Prostate gland (tissue), 2 donors: ENCODE measurements at places on chromosomes 13 and 19. TPM values are rescaled to one million over a fixed set of nuclear protein-coding genes. Genes with fewer than 3 reads are reported as not detected.
A peak's percentile ranks its signal among the peaks of the same experiment; 100 is the strongest.

SLC15A1 gene
- total RNA-seq: 0.34 TPM

DCLK1 gene
- total RNA-seq: 3.9 TPM

SNRPA gene
- 92.2 TPM for total RNA-seq

ATCAY gene
- total RNA-seq: 3.9 TPM

GAPDHS gene
- not detected for total RNA-seq

SH2D3A gene
- 45.1 TPM for total RNA-seq

ZNF730 gene
- 0.55 TPM for total RNA-seq

MRPL4 gene
- 75.6 TPM for total RNA-seq

DAND5 gene
- 1.8 TPM for total RNA-seq

GRCh38 chr19:35673121-35673804, 6.9 kb downstream of the UPK1A start:
- no peaks in the 10 kb centered on the region for H3K4me1 ChIP-seq
- no peak overlapping the region for H3K4me3 ChIP-seq
- no peaks in the 10 kb centered on the region for H3K27me3 ChIP-seq
- H3K36me3 ChIP-seq: no peaks in the 10 kb centered on the region
- no peak overlapping the region for H3K27ac ChIP-seq

DNA sequence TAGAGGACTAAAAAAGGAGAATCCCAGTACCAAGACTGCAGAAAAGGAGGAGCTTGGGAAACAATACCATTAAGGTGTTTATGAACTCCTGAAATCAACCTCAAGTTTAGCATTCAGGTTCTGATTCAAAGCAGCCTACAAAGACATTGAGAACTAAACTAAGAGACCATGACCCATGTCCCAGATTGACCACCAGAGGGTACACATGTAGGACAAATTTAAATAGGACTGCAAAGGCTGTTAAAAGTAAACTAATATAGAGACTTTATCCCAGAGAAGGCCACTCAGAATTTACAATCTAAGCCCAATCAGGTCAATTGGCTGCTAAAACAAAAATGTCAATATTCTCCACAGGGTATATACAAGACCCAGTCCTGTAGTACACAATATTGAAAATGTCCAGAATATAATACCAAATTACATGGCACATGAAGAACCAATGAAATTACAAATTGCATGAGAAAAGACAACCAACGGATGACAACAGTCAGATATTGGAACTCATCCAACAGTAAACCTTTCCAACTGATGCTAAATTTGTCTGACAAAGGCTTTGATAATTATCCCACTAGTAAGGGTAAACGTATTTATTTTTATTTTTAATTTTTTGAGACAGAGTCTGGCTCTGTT, 682.4 kb downstream of the UQCRFS1 start:
- H3K27ac ChIP-seq: no peak overlapping the region
- no peak for DNase-seq
- H3K4me3 ChIP-seq: no peak overlapping the region
- H3K27me3 ChIP-seq: no peaks in the 10 kb centered on the region

- DNase-seq: no peak
- no peaks in the 10 kb centered on the region for H3K36me3 ChIP-seq
- H3K4me3 ChIP-seq: no peak overlapping the region
- H3K27me3 ChIP-seq: no peaks in the 10 kb centered on the region
These were observed 237.5 kb downstream of the COG6 start for GRCh38 chr13:39892721-39893685.

DNA sequence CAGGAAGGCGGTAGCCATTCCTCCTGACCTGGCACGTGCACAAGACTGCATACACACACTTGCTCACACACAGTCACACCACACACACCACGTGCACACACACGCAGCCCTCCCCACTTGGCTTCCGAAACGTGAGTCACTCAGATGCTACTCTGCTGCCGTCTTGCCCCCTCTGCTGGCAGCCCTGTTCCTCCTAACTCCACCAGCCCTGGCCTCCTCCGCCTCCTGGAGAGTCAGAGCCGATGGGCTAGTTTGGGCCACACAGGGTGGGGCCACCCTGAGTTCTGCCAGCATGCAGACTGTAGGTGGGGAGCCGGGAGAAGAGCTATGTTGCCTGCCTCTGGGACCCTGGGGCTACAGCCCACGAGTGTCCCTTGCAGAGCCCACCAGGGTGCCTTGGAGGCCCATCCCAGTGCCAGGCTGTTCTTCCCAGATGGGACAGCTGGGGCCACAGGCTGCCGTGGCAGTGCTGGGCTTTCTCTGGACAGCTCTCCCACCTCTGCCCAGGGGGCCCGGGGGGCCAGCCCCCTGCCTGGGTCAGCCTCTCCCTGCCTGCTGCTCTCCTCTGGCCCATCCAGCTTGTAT, 12.1 kb downstream of the PIN1 start:
- peak; percentile 50 for DNase-seq
- no peaks in the 10 kb centered on the region for H3K4me1 ChIP-seq
- peaks cover 4% of the 10 kb centered on the region for H3K36me3 ChIP-seq
- no peaks in the 10 kb centered on the region for H3K27me3 ChIP-seq
- H3K27ac ChIP-seq: no peak overlapping the region

DNA sequence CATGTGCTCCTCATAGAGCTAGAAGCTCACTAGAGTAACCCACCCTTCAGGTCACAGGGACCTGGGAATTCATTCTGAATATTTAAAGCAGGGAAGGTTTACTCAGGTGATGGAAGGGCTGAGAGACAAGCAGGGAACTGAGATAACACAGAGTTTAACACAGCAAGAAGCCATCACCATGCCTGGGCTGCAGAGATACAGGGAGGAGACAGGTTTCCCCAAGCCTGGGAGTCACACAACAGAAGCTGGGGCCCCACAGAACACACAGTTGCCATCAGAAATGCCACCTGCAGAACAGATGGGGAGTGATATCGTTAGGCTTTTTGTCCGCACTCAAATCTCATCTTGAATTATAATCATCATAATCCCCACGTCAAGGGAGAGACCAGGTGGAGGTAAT, 7.9 kb upstream of the CYSLTR2 start:
- H3K36me3 ChIP-seq: no peaks in the 10 kb centered on the region
- H3K27me3 ChIP-seq: no peaks in the 10 kb centered on the region
- no peak overlapping the region for H3K27ac ChIP-seq
- DNase-seq: no peak

- no peak overlapping the region for H3K27ac ChIP-seq
- no peak overlapping the region for H3K4me3 ChIP-seq
- DNase-seq: no peak
- H3K36me3 ChIP-seq: no peaks in the 10 kb centered on the region
- H3K27me3 ChIP-seq: no peaks in the 10 kb centered on the region
- no peaks in the 10 kb centered on the region for H3K4me1 ChIP-seq
These were observed 157.0 kb downstream of the RNF17 start for GRCh38 chr13:24921003-24921402.

DNA sequence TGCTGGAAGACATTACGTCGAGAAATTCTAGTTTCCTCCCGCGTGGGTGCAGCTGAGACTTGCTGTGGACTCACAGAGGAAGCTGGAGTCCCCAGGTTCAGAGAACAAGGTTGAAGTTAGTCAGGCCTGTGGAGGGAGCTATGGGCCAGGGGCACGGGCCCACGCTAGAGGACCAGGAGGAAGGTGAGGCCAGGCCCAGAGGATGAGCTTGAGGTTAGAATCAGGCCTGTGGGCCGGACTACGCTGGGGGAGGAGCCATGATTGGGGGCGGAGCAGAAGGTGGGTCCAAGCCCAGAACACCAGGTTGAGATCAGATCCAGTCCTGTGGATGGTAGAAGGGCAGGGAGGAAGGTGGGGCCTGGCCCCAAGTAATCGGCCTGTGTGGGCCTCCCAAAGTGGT, 32.6 kb downstream of the ZNF846 start:
- no peak overlapping the region for H3K27ac ChIP-seq
- no peaks in the 10 kb centered on the region for H3K27me3 ChIP-seq
- no peaks in the 10 kb centered on the region for H3K4me1 ChIP-seq
- H3K36me3 ChIP-seq: no peaks in the 10 kb centered on the region

GRCh38 chr13:22196777-22197176, 525.9 kb downstream of the FGF9 start:
- H3K4me3 ChIP-seq: no peak overlapping the region
- DNase-seq: no peak
- H3K36me3 ChIP-seq: no peaks in the 10 kb centered on the region

- no peaks in the 10 kb centered on the region for H3K4me1 ChIP-seq
- no peak overlapping the region for H3K4me3 ChIP-seq
- H3K27ac ChIP-seq: no peak overlapping the region
- no peaks in the 10 kb centered on the region for H3K36me3 ChIP-seq
- no peaks in the 10 kb centered on the region for H3K27me3 ChIP-seq
These were observed 219.4 kb downstream of the NHLRC3 start for GRCh38 chr13:39257642-39258041.

GRCh38 chr13:67023130-67023876, 206.8 kb downstream of the PCDH9 start:
- H3K27me3 ChIP-seq: no peaks in the 10 kb centered on the region
- no peak for DNase-seq
- H3K27ac ChIP-seq: no peak overlapping the region
- H3K36me3 ChIP-seq: no peaks in the 10 kb centered on the region

DNA sequence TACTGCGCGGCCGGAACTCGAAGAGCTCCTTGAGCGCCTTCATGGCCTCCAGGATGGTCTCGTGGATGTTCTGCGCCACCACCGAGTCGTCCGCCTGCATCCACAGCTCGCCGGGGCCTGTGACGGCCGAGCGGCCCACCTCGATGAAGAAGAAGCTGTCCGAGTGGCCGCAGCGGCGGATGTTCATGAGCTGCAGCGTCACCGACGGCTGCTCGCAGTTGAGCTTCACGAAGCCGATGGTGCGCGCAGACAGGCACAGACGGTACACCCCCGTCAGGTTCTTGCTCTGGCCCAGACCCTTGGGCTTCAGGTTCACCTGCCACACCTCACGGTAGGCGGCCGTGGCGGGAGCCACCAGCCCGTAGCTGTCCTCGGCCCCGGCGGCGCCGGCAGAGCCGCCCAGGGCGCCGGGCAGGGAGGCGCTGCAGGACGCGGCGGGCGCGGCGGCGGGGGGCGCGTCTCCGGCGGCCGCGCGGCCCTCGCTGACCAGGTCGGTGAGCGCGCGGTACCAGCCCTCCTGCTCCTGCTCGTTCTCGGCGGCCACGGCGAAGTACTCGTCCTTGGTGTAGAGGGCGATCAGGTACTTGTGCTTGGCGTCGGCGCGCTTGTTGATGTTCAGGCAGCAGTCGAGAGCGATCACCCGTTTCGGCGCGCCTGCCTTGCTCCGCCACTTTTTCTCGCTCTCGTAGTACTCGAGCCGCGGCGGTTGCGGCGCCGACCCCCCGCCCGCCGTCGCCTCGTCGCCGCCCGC, 1.1 kb downstream of the IRS2 start:
- no peaks in the 10 kb centered on the region for H3K27me3 ChIP-seq
- H3K27ac ChIP-seq: peak overlapping the region; percentile 97
- no peak for DNase-seq
- peaks cover 11% of the 10 kb centered on the region for H3K4me1 ChIP-seq
- peak overlapping the region; percentile 96 for H3K4me3 ChIP-seq
- H3K36me3 ChIP-seq: peaks cover 22% of the 10 kb centered on the region

- H3K27ac ChIP-seq: no peak within 1 kb of the TSS
- no peak within 1 kb of the TSS for H3K4me3 ChIP-seq
- H3K27me3 ChIP-seq: peaks cover 6% of the 10 kb centered on the region
- H3K4me1 ChIP-seq: no peaks in the 10 kb centered on the region
- no peak for DNase-seq
These were observed at the start of gene ACOD1 for GRCh38 chr13:76948149-76948548. Gene ACOD1, plus strand, starts transcription at chr13:76948511. Its CDS starts 48 bp downstream, at chr13:76948559.

DNA sequence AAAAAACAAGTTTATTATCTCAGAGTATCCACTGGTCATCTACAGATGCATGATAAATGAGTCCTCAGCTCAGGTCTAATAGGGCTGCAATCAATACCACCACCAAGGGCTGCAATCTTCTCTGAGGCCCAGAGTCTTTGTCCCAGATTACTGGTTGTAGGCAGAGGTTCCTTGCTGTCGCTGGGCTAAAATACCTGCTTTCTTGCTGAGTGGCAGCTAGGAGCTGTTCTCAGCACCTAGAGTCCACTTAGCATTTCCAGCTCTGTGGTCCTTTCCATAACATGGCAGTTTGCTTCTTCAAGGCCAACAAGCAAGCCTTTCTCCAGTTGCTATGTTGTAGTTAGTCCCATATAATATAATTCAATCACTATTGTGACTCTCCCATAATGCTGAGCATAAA, 351.3 kb downstream of the SLITRK1 start:
- no peak overlapping the region for H3K4me3 ChIP-seq
- no peaks in the 10 kb centered on the region for H3K27me3 ChIP-seq
- no peak for DNase-seq

- H3K27me3 ChIP-seq: no peaks in the 10 kb centered on the region
- no peak overlapping the region for H3K4me3 ChIP-seq
- no peaks in the 10 kb centered on the region for H3K36me3 ChIP-seq
- DNase-seq: no peak
- H3K27ac ChIP-seq: no peak overlapping the region
These were observed 57.9 kb downstream of the THSD1 start for GRCh38 chr13:52348071-52348470.

- no peaks in the 10 kb centered on the region for H3K27me3 ChIP-seq
- peaks cover 4% of the 10 kb centered on the region for H3K4me1 ChIP-seq
- H3K36me3 ChIP-seq: peaks cover 11% of the 10 kb centered on the region
- no peak overlapping the region for H3K27ac ChIP-seq
These were observed 157.7 kb downstream of the KDM4B start for GRCh38 chr19:5126498-5127223.

- no peaks in the 10 kb centered on the region for H3K4me1 ChIP-seq
- DNase-seq: no peak
- no peaks in the 10 kb centered on the region for H3K27me3 ChIP-seq
- peaks cover 11% of the 10 kb centered on the region for H3K36me3 ChIP-seq
- no peak overlapping the region for H3K27ac ChIP-seq
These were observed 18.8 kb downstream of the ZNF559 start for GRCh38 chr19:9342610-9343304.

- no peak overlapping the region for H3K4me3 ChIP-seq
- peaks cover 2% of the 10 kb centered on the region for H3K4me1 ChIP-seq
- no peaks in the 10 kb centered on the region for H3K36me3 ChIP-seq
- no peaks in the 10 kb centered on the region for H3K27me3 ChIP-seq
- peak; percentile 33 for DNase-seq
- peak overlapping the region; percentile 52 for H3K27ac ChIP-seq
These were observed 21.9 kb downstream of the ZSWIM4 start for GRCh38 chr19:13817018-13817614.

DNA sequence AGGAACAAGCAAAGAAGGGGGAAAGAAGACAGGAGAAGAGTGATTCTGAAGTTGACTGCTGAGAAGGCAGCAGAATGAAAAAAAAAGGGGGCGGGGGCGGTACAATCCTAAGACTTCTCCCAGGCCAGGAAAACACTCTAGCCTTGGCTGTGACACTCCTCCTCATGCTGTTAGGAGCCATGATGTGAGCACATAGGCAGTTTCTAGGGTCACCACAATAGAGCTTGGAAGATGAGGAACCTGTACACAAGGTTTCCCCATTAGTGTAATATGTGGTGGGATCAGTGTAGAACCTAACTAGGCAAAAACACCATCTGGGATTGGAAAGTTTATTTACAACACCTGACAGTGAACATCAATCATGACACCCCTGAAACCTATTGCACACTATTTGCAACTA, 86.9 kb downstream of the FOXO1 start:
- H3K27me3 ChIP-seq: no peaks in the 10 kb centered on the region
- no peak for DNase-seq
- H3K27ac ChIP-seq: no peak overlapping the region
